ENCODE measurements at places on chromosomes 4 and X.

- DNase-seq, result no peak
These were observed 26.7 kb upstream of the FGFR3 start for GRCh38 chr4:1766106-1767060.

- DNase-seq, result no peak
These were observed 187.0 kb downstream of the CRLF2 start for GRCh38 chrX:1025413-1025812.

DNA sequence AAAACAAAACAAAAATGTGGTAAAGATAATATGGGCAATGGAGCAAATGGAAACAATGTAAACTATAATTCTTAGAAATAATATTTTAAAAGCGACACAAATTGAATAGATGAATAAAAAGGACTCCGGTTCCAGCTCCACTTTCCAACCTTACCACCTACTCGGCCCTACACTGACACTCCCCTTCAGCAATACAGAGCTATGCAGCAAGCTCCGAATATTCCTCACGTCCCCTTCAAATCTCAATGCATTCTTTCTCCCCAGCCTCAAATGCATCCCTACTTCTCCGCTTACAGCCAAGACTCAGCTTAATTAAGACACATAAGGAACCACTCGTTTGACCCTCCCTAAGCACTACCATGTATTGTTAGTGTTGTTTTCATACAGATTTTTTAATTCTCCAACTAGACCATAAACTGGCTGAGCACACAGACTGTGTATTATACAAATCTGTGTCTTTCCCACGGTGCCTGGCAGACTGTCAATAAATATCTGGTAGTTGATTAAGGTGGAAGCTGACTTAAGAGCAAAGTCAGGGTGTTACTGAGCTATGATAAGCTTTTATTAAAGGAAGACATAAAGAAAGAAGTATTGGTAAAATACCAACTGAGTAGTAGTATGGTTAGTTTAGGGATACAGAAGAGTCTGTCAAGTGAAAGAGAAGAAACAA, 219.1 kb downstream of the NR3C2 start:
- no peak for DNase-seq

DNA sequence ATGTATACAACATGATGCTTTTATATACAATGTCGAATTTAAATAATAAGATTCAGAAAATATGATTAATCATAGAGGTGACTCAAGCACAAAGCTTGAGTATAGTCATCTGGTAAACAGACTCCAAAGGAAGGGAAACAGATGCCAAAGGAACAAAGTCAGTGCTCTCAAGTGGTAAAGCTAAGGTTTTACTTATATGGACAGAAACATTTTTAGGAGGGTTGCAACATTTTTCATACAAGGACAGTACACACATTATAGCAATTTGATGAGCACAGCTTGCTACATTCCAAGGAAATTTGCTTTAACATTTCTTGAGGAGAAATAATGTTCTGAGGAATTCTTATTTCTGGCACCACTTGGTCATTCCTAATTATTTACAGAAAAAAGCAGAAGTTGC, 333.4 kb upstream of the AADAT start:
- DNase-seq, result peak; percentile 85

GRCh38 chrX:115689931-115690330, 129.0 kb downstream of the PLS3 start:
- DNase-seq, result no peak

DNA sequence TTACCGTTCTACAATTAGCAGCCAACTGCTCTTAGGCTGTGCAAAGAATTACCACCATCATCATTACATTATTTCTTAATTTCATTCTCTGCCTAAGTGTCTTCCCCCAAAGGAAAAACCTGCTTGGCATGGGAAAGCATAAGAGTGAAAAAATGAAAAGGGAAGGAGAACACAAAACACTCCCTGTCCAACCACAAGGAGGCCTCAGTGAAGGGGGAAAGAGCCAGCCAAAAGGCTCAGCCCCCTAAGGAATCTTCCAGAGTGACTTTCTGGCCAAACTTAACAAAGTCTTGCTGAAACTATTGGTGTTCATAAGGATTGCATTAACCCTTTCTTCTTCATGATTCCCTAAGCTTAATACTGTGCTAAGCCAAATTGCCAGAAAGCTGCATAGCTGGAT, 287.4 kb downstream of the SMARCA1 start:
- DNase-seq, result no peak

- no peak for DNase-seq
These were observed 20.8 kb downstream of the SH3BP2 start for GRCh38 chr4:2813446-2814405.

GRCh38 chrX:12789976-12790375, 1.2 kb upstream of the PRPS2 start:
- no peak for DNase-seq

GRCh38 chr4:165635381-165635780, 237.7 kb upstream of the TLL1 start:
- no peak for DNase-seq

DNA sequence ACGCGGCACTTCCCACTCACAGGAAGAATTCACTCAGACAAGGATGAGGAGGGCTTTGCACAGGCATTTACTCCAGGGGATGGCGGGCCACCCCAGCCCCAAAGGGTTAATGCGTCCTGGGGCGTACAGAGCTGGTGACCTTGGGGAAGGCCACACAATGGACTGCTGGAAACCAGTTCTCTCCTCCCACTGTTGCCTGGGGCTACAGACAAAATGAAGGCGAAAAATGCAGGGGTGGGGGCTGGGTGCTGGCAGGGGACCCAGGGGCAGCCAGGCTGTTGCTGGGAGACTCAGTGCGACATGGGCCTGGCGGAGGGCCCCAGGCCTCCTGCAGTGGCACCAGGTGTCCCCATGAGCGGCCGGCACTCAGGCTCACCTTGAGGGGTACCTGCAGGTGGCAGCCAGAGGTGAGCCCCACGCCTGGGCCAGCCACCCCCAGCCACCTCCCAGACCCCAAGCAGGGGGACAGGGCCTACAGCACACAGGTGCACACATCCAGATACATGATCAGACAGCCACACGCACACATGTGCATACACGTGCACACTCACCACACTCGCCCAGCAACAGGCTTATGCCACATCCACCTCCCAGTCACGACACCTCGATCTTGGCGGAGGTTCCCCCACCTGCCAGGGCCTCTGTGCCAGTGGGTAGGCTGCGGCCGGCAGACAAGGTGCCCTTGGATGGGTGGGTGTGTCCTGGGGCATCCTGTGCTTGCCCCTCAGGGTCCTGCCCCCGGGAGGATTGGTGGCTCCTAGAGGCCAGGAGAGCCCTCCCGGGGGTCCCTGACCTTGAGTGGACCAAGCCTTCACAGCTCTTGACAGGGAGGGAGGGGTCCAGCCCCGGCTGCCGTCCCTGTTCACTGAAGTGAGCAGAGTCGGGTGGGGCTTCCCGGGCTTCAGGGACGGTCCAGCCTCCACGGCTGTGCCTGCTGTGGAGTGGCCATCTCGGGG, 13.1 kb downstream of the NAT8L start:
- no peak for DNase-seq

DNA sequence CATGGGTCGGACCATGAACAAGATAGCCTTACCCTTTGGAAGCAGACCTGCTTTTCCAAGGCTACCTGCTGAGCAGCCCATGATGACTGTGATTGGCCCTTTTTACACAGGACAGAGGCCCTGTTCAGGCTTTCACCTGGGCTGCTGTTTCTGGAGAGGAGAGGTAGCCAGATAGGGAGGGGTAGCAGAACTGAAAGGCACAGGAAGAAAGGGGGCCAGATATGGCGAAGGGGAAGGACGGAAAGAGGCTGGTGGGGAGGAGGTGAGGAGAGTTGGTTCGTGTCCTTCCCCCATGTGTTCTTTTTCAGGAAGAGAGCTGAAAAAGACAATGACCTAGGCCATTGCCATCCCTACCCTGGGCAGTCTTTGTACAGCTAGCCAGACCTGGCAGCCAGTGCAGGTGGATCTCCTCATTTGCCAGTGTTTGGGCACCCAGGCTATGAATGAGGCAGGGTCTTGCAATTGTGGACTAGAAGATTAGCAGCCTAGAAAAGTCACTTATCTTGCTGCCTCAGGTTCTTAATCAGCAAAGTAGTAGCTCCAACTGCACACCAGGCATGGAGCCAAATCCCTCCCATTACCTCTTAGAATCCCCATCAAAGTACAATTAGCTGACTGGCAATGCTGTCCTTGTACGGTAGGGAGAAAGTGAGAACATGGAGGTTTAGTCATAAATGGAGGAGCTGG, 139.6 kb downstream of the AMMECR1 start:
- DNase-seq, result no peak

- no peak for DNase-seq
These were observed 11.5 kb downstream of the FGB start for GRCh38 chr4:154574311-154574710.

- DNase-seq, result no peak
These were observed 13.7 kb upstream of the KCTD8 start for GRCh38 chr4:44462259-44462658.

- DNase-seq, result no peak
These were observed 101.2 kb upstream of the KLF3 start for GRCh38 chr4:38562751-38563198.

DNA sequence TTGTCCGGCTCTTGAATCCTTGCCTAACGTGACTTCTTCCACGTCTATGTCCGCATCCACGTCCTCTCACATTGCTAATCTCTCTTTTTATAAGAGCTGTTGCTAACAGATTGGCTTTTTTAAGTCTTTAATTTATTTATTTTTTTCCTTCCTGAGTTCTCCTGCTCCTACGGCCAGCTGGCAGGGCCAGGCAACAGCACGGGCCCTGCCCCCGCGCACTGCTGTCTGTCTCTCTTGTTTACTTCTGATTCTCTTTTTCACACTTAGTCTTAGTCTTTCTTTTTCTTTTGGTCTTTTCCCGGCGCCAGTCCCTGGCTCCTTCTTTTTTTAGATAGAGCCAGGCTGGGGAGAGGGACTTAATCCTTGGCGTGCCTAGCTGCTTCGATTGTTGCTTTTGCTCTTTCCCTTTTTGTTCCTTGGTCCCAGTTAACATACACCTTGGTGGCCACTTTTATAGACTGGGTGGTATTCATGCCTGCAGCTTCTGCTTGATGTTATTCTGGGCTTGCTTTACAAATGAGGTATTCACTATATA, 53.2 kb upstream of the RBMX start:
- no peak for DNase-seq

DNA sequence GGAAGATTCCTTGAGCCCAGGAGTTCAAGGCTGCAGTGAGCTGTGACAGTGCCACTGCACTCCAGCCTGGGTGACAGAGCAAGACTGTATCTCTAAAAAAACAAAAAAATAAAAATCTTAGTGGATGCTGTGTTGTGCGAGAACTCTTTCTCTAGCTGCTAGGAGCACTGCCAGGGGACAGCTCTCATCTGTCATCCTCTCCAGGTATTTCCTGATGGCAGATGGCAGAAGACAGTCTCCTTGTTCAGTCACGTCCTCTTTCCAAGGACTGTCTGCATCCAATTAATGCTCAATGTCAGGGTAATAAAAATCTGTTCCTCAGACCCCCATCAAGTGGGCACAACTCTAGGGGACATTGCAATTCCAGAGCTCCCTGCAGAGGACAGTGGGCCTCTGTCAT, 29.2 kb downstream of the PPM1K start:
- DNase-seq, result no peak

DNA sequence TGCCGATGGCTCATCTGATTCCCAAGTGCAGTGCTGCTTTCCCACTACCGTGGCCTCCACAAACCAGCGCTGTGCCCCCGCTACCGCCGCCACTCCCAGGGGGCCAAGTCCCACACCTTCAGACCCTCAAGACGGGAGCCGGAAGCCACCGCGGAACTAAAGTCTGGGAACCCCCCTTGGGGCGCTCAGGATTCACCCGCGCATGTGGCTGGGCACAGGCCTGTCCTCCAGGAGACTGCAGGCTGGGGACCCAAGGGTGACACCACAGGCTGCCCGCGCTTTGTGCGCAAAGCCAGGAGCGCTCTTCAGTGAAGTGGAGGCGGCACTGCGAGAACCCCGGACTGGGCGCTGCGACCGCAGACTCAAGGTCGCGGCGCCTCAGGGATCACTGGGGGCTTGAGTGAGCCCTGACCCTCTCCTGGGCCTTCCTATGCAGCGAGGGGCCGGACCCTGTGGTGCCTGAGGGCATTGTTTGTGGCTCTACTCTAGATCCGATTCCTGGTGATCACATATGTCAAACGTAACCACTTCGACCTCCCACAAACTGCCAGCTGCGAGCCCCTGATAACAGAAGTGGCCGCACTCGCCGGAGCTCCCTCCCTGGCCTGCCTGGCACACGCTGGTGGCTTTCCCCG, 20.4 kb upstream of the TBC1D14 start:
- no peak for DNase-seq

DNA sequence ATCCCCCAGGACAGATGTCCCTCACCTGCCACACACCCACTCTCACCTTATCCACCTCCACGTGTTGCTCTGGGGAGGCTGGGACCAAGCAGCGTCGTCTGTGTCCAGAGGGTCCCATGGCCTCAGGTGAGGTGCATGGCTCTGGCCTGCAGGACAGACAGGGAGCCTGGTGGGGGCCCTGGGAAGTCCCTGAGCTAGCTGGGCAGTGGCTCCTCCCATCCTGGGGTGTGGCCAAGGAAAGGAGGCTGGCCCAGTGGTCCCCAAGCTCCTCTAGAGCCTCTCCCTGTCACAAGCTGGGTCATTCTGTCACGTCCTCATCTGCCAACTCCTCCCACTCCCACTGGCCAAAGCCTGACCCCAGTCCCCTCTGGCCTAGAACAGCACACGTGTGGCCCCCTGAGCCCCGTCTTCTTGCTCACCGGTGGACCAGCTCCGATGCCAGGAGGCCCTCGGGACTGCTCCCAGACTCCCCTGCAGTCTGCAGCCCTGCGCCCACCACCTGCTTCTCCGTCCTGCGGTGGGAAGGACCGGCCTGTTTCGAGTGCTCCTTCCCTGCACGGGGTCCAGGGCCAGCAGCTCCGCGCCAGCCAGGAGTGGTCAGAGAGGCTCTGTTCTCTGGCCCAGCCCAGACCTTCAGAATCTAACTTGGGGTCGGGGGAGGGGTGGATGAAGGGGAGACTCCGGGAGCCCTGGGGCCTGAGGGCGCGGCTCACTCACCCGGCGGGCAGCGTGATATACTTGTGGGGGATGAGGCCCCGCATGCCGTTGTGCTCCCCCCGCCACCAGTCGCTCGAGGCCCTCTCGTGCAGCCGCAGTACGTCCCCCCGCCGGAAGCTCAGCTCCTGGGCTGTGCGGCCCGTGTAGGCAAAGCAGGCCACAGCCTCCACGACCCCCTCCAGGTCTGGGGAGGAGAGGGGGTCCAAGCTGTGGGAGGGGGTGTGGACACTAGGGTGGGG, 4.8 kb downstream of the AVPR2 start:
- DNase-seq, result no peak

DNA sequence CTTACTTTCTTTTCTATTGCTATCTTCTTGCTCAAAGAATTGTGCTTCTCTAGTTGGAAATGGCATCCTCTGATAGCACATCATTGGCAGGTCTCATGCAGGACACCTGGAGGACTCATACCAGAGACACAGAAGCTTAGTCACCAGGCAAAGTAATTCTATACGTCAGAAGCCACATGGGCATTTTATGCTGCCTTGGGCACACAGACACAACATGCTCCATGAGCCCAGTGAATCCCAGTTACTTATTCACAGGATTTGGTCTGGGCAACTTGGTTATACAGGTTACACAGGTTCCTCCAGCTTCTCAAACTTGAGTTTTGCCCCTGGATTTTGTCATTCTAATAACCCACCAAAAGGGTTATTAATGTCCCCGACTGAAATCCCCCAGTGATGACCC, 7.1 kb downstream of the RASSF6 start:
- DNase-seq, result no peak

- no peak for DNase-seq
These were observed 57.6 kb downstream of the MAPK10 start for GRCh38 chr4:86302251-86302650.

GRCh38 chr4:69727426-69727825, 33.0 kb downstream of the SULT1B1 start:
- DNase-seq, result no peak

Data from non-pigmented ciliary epithelial cell (primary cell).